NCI-H1105 treated with DMSO at 0.1 percent for 48 hours (cell line): ENCODE measurements at places on chromosomes 4 and X.

DNA sequence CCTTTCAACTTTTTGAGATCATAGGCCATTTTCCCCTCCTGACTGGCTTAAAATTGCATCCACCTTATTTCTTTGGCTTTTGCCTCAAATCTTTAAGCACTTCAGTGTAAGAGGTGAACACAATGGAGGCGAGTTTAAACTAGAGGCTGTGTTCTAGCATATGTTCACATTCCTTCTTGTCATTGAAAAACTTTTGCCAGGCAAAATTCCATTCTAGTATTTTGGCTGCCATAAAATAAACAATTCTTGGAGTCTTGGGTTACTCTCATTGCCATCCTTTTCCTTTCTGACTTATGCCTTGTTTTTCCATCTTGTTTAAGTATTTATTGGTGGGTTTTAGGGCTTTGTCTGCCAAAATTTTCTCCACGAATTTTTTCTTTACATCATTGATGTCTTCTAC lies 137.3 kb upstream of the ANXA10 start:
- DNase-seq: no peak

- DNase-seq: no peak
These were observed 28.2 kb downstream of the SULT1E1 start for GRCh38 chr4:69831646-69832325.

DNA sequence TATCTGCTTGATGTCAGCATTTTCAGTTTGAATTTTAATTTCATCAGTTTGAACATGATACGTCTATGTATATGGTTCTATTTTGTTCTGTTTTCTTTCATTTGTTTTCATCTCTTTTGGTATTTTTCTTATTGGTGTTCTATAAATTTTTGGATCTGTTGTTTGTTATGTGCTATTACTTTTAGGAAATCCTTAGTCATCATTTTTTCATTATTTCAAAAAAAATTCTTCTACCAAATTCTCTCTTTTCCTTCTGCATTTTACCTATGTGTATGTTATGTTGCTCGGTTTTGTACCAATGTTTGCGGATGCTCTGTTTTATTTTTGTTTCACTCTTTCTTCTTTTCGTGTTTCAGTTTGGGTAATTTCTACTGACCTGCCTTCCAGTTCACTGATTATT lies 32.8 kb downstream of the NPY2R start:
- DNase-seq: no peak

DNA sequence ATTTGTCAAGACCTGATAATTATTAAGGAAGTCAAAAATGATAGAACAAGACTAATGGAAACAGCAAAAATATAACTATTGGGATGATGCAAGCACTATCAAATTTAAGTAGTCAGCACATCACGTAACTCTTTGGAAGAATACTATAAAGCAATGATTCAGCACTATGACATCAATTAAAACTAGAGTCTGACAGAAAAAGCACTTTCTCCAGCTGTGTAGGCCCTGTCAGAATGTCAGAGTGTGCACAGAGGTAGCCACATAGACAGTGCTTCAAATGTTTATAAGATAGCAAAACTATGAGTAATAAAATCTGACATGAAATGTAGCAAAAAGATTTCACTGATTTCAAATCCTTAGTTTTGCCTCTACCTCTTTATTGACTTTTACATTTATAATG lies 1226.6 kb upstream of the ADGRL3 start:
- no peak for DNase-seq

- DNase-seq: no peak
These were observed 81.7 kb downstream of the FREM3 start for GRCh38 chr4:143618811-143619210.

DNA sequence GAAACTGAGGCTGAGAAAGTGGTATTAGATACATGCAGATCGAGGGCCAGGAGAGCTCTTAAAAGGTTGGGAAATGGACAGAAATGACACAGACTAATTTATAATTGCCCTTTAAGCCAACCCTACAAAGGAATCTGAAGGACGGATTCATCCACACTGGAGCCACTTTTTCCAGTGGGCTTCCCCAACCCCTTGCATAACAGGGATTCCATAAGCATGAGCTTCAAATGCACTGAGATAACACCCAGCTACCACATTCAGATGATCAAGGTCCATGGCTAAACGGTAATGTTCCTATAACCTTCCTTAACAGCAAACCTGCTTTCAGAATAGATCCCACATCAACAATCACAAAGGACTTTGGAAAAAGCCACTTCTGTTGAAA lies 34.2 kb downstream of the PLAC1 start:
- no peak for DNase-seq

DNA sequence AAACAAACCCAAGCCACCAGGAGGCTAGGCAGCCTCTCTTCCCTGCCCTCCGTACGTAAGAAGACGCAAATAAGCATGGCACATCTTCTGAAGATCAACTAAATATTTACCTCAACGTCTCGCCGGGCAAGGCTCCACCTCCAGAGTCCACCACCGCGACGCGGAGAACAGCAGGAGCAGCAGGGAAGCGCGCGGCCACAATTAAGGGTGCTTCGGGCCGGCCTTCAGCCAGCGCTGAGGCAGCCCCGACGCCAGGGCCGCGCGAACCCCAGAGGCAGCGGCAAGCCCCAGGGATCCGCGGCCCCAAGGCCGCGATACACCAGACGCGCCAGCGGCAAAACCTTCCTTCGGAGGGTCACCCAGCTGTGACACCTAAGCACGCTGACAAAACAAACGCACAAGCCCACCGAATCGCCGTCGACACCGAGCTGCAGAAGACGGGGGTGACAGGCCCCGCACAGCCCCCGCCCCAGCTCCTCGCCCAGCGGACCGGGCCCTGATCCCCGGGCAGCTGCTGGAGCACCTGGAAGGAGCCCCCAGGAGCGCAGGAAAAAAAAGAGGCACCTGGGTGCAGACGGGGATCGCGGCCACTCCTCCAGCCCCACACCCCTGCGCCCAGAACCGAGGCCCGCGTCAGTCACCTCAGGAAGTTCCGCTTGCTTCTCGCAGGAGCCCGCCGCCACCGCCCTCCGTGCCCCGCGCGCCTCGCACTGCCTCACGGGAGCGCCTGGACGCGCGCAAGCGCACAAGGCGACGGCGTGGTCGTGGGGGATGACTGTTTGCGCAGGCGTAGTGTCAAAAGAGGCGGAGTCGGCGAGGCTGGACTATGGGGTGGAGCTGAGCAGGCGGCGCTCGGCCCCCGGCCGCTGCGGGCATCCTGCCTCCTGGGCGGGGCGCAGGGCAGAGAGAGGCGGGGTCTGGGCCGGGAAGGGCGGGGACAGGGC lies at the start of the genes HAUS3 and POLN:
HAUS3 (minus strand) TSS at position 712 of the 944 bp plus-strand sequence. CDS start 1,175 bp downstream, outside the sequence.
POLN (minus strand) TSS at position 712 of the 944 bp plus-strand sequence. CDS start 12,890 bp downstream, outside the sequence.
- peak; percentile 84 for DNase-seq

GRCh38 chr4:8417071-8417614 lies 23.4 kb downstream of the ACOX3 start:
- no peak for DNase-seq

- DNase-seq: no peak
These were observed 4.7 kb downstream of the SFRP2 start for GRCh38 chr4:153784166-153784699.

DNA sequence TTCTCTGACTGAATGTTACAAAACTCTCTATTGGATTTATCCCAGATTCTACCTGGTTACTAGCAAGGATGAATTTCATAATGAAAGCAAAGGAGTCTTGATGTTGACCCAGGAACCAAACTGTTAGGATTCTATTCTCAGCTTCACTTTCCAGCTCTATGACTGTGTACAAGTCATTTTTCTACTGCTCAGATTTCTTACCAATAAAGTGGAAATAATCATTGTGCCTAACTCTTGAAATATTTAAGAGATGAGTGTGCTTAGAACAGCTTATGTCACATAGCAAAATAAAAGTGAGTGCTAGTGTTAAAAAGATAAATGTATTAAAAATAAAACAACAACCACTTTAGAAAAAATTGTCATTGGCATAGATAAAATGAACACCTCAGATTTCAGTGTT lies 45.6 kb downstream of the EPHA5 start:
- no peak for DNase-seq

DNA sequence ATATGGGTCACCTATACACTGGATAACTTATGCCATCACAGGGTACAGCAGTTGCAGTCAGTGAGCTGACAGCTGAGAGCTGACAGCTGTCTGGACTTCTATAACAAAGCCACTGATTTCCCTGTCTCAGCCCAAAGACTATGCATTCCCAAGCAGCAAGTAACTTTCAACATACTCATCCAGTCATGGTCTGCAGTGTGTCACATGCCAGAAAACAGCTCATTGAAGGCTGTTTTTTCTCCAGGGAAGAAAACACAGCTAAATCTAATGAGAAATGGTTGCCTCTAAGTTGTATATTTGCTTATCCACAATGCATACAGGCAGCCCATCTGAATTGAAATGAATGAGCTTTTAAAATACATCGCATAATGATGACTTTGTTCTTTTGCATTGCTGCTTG lies 6.3 kb downstream of the KIAA1210 start:
- DNase-seq: no peak

- peak; percentile 1 for DNase-seq
These were observed 224.2 kb upstream of the EMCN start for GRCh38 chr4:100742045-100742444.

GRCh38 chr4:108878806-108879205 lies 116.0 kb upstream of the ETNPPL start:
- no peak for DNase-seq

DNA sequence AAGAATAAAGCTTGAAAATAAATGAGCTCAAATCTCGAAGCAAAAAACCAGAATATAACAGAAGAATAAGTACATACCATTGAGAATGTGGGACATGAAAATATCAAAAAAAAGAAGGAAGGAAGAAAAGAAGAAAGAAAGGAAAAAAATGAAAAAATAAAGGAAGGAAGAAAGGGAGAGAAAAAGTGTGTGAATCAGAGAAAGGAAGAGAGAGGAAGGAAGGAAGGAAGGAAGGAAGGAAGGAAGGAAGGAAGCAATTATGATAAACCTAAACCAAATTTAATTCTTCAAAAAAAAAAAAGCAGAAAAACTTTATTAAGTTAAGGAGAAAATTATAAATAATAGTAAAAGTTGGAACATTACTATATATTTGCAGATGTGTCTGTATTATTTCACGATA lies 949.8 kb downstream of the NLGN4X start:
- no peak for DNase-seq

- DNase-seq: peak; percentile 5
These were observed 1.1 kb upstream of the PDLIM3 start for GRCh38 chr4:185536411-185536709.

- DNase-seq: no peak
These were observed 82.5 kb downstream of the GPAT3 start for GRCh38 chr4:83618431-83618830.

- DNase-seq: no peak
These were observed 105.5 kb downstream of the SHROOM3 start for GRCh38 chr4:76540486-76540885.

GRCh38 chrX:47585273-47585672 lies 3.0 kb downstream of the TIMP1 start:
- DNase-seq: no peak

GRCh38 chr4:27616166-27616565 lies 755.5 kb downstream of the STIM2 start:
- no peak for DNase-seq

- DNase-seq: no peak
These were observed 13.8 kb downstream of the PNMA6E start for GRCh38 chrX:153387345-153387744.

- DNase-seq: no peak
These were observed 240.0 kb upstream of the PSAPL1 start for GRCh38 chr4:7674706-7675105.

DNA sequence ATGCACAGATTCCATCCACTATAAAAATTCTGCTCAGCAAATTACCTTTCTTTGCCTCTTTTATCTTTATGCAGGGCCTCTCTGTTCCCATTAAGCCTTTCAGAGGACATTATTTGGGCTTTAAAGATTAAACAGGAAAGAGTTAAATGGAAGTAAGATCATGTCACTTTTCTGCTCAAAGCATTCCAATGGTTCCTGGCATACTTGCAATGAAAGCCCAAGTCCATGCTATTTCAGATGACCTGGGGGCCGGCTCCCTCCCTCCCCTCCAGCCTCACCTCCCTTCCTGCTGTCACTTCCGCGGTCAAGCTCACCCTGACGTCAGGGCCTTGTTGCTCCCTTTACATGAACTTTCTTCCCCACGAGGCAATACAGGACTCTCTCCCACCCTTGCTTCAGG lies 125.5 kb downstream of the C4orf51 start:
- no peak for DNase-seq

GRCh38 chr4:88264336-88264735 lies 20.0 kb downstream of the PPM1K start:
- DNase-seq: no peak

GRCh38 chrX:53288189-53288588 lies 6.8 kb upstream of the IQSEC2 start:
- peak; percentile 66 for DNase-seq

GRCh38 chrX:78658845-78659744 lies at the start of gene RTL3:
RTL3 (minus strand) TSS chrX:78659328; CDS start chrX:78658420, 908 bp downstream.
- DNase-seq: no peak

DNA sequence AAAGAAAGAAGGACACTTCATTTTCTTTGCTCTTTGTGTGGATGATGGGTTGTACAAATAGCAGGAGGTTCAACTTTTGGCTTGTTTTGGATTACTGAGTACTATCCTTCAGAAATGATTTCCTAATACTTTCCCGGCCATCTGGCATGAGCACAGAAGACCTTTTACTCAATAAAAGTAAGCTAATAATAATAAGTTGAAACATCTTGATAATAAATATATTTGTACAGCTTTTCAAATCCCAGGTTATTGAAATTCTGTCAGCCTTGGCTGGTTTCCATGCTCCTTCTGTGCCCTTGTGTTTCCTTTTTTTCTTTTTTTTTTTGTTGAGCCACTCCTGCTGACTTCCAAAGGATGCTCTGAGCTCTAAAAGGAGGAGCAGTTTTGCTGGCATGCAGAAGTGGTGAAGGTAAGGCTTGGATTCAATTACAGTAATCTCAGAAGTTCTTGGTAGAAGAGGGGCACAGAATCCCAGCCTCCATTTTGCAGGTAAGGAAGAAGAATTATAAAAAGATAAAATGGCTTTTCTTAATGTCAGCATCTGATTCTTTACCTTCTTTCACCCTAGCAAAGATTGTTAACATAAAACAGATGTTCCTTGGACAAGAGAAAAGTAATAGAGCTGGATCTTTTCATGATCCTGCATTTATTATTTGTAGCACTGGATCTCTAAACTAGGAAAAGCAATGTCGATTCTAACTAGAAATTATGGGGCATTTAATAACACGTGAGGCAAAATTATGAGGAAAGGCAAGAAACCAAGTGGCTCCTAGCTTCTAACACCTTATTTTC lies 31.9 kb downstream of the REPS2 start:
- no peak for DNase-seq

DNA sequence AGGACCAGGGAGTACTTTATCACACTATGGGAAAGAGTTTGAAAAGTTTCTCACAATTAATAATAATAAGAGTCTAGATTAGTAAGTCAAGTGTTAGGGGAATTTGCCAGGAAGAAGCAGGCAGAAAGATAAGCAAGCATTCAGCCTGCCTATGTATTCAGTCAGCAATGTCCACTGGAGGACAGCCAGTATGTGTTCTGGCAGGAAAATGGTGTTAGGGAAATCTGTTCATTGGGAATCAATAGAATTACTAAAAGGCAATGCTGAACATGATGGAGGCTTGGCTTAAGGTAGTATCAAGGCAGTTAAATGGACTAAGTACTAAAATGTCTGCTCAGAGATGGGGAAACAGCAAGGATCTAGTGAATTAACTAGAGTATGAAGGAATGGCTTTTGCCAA lies 221.2 kb downstream of the PPP4R3C start:
- no peak for DNase-seq

GRCh38 chrX:49627086-49627777 lies 28.4 kb downstream of the GAGE1 start:
- no peak for DNase-seq
